ENCODE measurements at places on chromosomes 7 and 10. TPM values are rescaled to one million over a fixed set of nuclear protein-coding genes. Genes with fewer than 3 reads are reported as not detected.

The HOGA1 gene
- total RNA-seq = not detected

DNA sequence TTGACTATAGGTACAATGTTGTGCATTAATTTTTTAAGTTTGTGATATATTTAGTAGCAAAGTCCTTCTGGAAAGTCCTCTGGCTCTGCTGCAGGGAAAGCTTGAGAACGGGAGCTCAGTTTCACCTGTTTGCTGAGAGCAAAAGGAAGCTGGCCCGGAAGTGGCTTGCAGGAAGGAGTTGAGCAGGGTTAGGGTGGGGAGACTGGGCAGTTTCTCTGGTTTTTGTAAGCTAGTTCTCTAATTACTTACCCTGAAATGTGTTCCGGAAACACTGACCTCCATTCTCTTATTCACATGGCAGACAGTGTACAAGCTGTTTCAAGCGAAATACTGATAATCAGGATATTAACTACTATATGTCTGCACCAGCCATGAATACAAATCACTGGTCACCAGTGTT lies 22.3 kb downstream of the MAP3K8 start:
- DNase-seq = peak; percentile 88

- DNase-seq = peak; percentile 25
Observed at GRCh38 chr7:88254721-88255424, 35.0 kb upstream of the SRI start.

DNA sequence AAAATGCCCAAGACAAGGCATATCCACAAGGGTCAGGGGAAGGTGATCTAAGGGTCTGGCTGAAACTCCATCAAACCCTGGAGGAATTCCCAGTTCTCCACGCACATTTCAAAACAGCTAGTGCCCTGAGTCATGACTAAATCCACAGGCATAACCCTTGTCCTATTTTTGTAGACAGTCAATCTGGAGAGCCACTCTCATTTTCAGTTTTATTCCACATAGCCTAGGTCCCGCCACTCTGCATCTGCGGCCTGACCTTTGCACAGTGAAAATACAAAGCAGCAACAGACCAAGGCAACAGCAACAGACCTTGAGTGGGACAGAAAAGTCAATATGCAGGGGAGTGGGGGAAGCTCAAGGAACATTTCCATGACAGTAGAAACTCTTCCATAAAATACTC lies 201.4 kb upstream of the NPVF start:
- DNase-seq = no peak

- DNase-seq = no peak
Observed at GRCh38 chr7:25408012-25408687, 179.9 kb upstream of the NPVF start.

The TMEM236 gene
- total RNA-seq = 1.9 TPM

GRCh38 chr10:123563581-123563855 lies 102.6 kb upstream of the GPR26 start:
- no peak for DNase-seq
